ENCODE measurements at places on chromosomes 1 and 21. TPM values are rescaled to one million over a fixed set of nuclear protein-coding genes. Genes with fewer than 3 reads are reported as not detected.

Gene RORC
- total RNA-seq, result not detected

Gene ARHGEF19
- 10.7 TPM for total RNA-seq

Gene LCE1F
- total RNA-seq, result not detected

Gene HHAT
- total RNA-seq, result 2.9 TPM

DNA sequence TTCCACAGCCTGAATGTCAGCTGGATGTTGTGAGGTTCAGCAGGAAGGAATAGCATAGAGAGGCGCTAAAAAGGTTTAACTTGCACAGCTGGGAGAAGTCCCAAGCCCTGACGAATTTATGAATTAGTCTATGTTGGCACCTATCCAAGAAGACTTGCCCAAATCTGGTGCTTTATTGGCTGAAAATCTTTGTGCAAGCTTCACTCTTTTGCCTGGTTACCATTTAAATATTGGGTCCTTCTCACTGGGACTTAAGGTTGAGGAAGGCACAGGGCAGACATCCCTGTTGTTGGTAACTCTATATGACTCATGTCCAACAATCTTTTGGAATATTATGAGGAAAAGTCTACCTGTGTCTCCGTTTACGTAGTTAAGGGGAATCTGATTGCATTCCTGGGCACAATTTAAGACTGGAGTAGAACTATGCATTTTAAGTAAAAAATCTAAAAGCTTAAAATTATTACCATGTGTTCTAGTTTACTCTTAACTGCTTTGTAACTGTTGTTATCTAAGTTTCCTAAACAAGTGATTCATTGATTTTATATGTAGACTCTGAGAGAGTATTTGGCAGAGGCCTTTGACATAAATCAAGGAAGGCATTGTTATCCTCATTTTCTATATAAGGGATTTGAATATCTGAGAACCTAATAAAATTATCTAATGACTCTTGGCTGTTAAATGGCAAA, 181.7 kb upstream of the DPYD start:
- 0 out of 2 replicates have a peak, but pooled peaks cover 6% of the 10 kb centered on the region for H3K4me1 ChIP-seq
- H3K27me3 ChIP-seq, result no peaks in the 10 kb centered on the region
- no peak overlapping the region for H3K4me3 ChIP-seq
- DNase-seq, result no peak

DNA sequence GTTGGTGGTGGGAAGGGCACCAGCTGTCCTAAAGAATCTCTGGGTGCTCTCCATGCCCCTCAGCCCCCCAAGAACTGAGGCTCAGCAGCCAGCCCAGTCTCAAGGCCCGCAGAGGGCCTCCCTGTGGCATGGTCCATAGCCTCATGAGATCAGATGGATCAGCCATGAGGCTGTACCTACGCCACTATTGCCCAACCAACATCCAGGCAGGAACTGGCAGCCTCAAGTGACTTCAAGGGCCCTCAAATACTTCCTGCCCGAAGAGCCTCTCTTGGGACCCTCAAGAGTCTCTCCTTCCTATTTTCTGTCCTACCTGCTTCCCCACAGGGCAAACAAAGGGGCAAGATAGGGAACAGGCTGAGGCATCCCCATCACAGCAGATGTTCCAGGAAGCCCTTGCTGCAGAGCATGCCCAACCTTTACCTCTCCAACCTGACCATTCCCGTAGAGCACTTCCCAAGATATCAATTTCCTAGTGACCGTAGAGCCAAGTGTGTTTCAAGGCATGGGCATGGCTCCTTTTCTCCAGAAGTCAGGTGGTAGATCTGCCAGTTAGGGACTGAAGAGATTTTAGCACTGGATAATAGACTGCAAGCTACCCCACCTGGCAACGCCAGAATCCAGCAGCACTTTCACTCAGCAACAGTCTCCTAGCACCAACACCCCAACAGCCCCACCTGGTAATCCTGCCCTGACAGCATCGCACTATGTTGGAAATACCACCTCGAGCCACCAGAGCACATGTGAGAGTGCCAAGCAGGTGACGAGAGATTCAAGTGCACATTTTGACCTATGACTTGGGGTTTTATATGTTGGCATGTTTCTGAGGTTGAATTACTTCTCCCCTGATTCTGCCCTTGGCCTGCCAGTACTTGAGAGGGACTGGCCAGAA, 13.7 kb upstream of the MFSD2A start:
- no peaks in the 10 kb centered on the region for H3K4me1 ChIP-seq
- H3K27ac ChIP-seq, result no peak overlapping the region
- H3K36me3 ChIP-seq, result no peaks in the 10 kb centered on the region
- DNase-seq, result no peak

GRCh38 chr1:6392809-6393399, 663 bp downstream of the ACOT7 start:
- peak overlapping the region; percentile 97 for H3K4me3 ChIP-seq
- peak overlapping the region; percentile 100 for H3K27ac ChIP-seq
- no peak for DNase-seq
- peaks cover 15% of the 10 kb centered on the region for H3K4me1 ChIP-seq
- peaks cover 3% of the 10 kb centered on the region for H3K36me3 ChIP-seq

DNA sequence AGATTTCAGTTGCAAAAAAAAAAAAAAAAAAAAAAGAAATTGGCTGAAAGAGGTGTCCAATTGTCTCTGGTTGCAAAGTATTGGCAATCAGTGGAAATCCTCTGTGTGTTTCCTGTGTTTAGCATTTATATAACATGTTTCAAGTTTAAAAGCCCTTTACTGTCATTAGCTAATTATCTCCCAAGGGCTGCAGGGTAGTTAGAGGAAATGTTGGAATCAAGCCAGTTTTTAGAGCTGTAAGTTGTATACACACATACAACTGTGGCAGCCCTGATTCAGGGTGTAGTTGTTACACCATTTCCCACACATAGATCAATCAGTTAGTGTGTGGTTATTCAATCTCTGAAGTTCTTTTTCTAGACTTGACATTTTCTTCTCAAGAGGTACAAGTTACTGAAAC, 8.9 kb upstream of the ZNF326 start:
- H3K36me3 ChIP-seq, result no peaks in the 10 kb centered on the region
- H3K27me3 ChIP-seq, result no peaks in the 10 kb centered on the region
- H3K4me1 ChIP-seq, result peaks cover 23% of the 10 kb centered on the region
- no peak for DNase-seq
- H3K4me3 ChIP-seq, result no peak overlapping the region

- no peaks in the 10 kb centered on the region for H3K36me3 ChIP-seq
- H3K4me1 ChIP-seq, result peaks cover 21% of the 10 kb centered on the region
- H3K27ac ChIP-seq, result no peak overlapping the region
- H3K4me3 ChIP-seq, result no peak overlapping the region
- DNase-seq, result no peak
- no peaks in the 10 kb centered on the region for H3K27me3 ChIP-seq
These were observed 122.9 kb upstream of the KRTAP19-8 start for GRCh38 chr21:31161157-31161556.

DNA sequence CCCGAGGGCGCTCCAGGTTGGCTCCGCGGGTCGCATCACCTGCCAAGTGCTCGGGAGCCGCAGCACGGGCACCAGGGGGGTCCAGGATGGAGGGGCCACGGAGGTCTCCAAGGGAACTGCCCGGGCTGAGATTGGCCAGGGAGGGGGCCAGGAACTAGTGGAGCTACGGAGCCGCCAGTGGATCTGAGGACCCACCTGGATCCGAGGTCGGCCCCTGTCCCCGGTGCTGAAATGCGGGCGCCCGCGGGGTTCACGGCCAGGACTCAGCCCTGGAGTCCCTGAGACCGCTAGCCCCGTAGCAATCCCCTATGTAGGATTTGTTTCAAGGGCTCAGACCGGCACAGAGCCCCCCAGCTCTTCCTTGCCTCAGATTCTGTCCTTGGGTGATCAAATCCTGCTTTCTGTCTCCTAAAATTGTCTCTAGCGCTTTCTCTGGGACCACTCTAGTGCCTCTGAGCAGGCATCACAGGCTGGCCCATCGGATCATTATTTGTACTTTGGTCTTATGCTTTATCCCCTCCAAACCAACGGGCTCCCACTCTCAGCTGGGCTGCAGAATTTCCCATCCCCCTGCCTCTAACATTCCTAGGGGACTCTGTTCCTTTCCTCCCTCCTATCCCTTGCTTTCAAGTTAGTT, 27.3 kb downstream of the KIAA2013 start:
- H3K4me3 ChIP-seq, result no peak overlapping the region
- no peak overlapping the region for H3K27ac ChIP-seq
- DNase-seq, result no peak
- H3K36me3 ChIP-seq, result no peaks in the 10 kb centered on the region
- no peaks in the 10 kb centered on the region for H3K4me1 ChIP-seq
- H3K27me3 ChIP-seq, result peaks cover 26% of the 10 kb centered on the region

DNA sequence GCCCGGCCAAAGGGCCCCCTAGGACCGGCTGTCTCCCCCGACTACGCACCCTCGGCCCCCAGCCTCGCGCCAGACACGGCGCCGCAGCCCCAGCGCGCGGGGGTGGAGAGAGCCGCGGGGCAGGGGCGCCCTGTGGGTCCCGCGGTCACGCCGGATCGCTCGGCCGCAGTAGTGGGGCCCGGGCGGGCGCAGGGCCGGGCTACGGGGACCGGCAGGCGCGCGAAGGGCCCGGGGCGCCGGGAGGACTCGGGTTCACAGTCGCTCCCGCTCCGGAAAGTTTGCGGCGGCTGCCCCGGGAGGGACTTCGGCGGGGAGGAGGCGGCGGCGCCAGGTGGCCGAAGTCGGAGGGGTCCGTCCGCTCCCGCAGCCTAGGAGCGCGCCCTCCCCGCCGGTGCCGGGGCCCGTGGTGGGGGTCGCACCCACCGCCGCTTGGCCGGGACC, 7.1 kb upstream of the ZNF669 start:
- H3K4me3 ChIP-seq, result peak overlapping the region; percentile 74
- DNase-seq, result no peak
- H3K27ac ChIP-seq, result peak overlapping the region; percentile 14
- no peaks in the 10 kb centered on the region for H3K27me3 ChIP-seq
- no peaks in the 10 kb centered on the region for H3K36me3 ChIP-seq

GRCh38 chr1:53145942-53146708, 3.7 kb upstream of the SLC1A7 start:
- H3K27me3 ChIP-seq, result no peaks in the 10 kb centered on the region
- H3K4me3 ChIP-seq, result no peak overlapping the region
- peak; percentile 100 for DNase-seq
- H3K27ac ChIP-seq, result peak overlapping the region; percentile 99
- no peaks in the 10 kb centered on the region for H3K36me3 ChIP-seq

- H3K4me1 ChIP-seq, result peaks cover 8% of the 10 kb centered on the region
- DNase-seq, result peak; percentile 60
- H3K36me3 ChIP-seq, result no peaks in the 10 kb centered on the region
- H3K27ac ChIP-seq, result no peak overlapping the region
- no peaks in the 10 kb centered on the region for H3K27me3 ChIP-seq
These were observed 27.2 kb downstream of the PSMG1 start for GRCh38 chr21:39156024-39156423.

DNA sequence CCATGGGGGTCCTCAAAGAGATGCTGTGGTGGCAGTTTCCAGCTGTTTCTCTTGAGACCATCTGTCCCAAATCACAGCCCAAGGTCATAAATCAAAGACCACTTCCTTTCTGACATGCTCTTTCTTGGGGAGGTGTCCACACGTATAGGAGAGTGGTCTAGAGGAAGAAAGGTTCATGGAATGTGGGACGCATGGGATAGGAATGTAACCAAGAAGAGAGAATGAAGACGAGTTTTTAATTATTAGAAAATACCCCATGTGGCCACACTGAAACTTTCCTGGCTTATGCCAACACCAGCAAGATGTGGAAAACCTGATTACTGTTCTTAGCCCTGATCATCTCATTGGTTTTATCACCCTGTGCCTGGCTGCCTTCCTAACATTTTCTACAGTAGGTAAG, 124.2 kb upstream of the IFFO2 start:
- H3K27me3 ChIP-seq, result no peaks in the 10 kb centered on the region
- DNase-seq, result peak; percentile 43
- peaks cover 20% of the 10 kb centered on the region for H3K4me1 ChIP-seq
- H3K27ac ChIP-seq, result peak overlapping the region; percentile 71

GRCh38 chr1:8133190-8133589, 107.1 kb upstream of the ERRFI1 start:
- no peaks in the 10 kb centered on the region for H3K36me3 ChIP-seq
- H3K27ac ChIP-seq, result peak overlapping the region; percentile 63
- H3K27me3 ChIP-seq, result no peaks in the 10 kb centered on the region
- no peak for DNase-seq

- no peak overlapping the region for H3K27ac ChIP-seq
- no peak overlapping the region for H3K4me3 ChIP-seq
- no peak for DNase-seq
- H3K27me3 ChIP-seq, result no peaks in the 10 kb centered on the region
- peaks cover 11% of the 10 kb centered on the region for H3K36me3 ChIP-seq
- no peaks in the 10 kb centered on the region for H3K4me1 ChIP-seq
These were observed 7.5 kb downstream of the NBPF1 start for GRCh38 chr1:16605532-16606505.

- H3K36me3 ChIP-seq, result peaks cover 65% of the 10 kb centered on the region
- H3K4me1 ChIP-seq, result peaks cover 49% of the 10 kb centered on the region
- peak overlapping the region; percentile 100 for H3K27ac ChIP-seq
- peak overlapping the region; percentile 82 for H3K4me3 ChIP-seq
- DNase-seq, result peak; percentile 56
These were observed 2.6 kb downstream of the HDGF start for GRCh38 chr1:156748670-156749418.
